ENCODE measurements at places on chromosomes 16 and 17. TPM values are rescaled to one million over a fixed set of nuclear protein-coding genes. Genes with fewer than 3 reads are reported as not detected.
A peak's percentile ranks its signal among the peaks of the same experiment; 100 is the strongest.

Gene PRR35
- total RNA-seq = not detected

- DNase-seq = peak; percentile 34
Observed at GRCh38 chr16:68387301-68387700, 61.0 kb downstream of the SMPD3 start.

Gene KRTAP4-9
- total RNA-seq = not detected

GRCh38 chr17:8753976-8754440, 4.3 kb downstream of the SPDYE4 start:
- no peak for DNase-seq

- DNase-seq = no peak
Observed at GRCh38 chr17:58232707-58233156, 5.7 kb upstream of the LPO start.

GRCh38 chr17:47286198-47286914, 32.7 kb downstream of the ITGB3 start:
- DNase-seq = no peak

Gene SDR42E2
- total RNA-seq = 0.26 TPM

DNA sequence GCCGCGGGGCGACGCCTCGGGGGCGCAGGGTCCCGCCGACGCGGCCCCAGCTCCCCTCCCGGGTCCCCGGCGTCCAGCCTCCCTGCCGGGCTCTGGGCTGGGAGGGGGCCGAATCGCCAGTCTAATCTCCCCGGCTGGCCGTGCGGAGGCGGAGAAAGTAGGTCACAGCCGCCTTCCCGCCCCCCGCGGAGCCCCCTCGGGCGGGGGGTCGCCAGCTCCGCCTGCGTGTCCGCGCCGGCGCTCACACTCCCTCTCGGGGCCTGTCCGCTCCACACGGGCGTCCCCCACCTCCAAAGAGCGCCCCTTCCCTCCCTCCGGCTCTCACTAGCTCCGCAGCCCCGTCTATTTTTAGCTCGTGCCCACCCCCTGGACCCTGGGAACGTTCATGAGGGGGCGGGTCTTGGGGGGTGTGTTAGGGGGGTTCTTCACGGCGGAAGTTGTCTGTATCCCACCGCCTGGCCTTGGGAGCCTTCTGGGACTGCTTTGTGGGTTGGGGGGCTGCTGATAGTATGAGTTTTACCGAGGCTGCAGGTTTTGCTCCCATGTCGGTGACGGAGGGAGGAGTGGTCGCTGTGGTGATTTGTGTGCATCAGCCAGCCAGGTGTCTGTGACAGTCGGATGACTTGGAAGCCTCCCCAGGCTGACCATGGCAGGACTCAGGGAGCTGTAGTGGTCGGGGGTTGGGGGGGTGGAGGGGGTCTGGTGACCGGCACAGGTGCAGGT, 1.1 kb downstream of the ATP1B2 start:
- no peak for DNase-seq

Gene CD300A
- total RNA-seq = 15.2 TPM

Gene CEMP1
- total RNA-seq = 1.8 TPM

GRCh38 chr17:42913522-42913921, 12.9 kb downstream of the G6PC1 start:
- DNase-seq = no peak

DNA sequence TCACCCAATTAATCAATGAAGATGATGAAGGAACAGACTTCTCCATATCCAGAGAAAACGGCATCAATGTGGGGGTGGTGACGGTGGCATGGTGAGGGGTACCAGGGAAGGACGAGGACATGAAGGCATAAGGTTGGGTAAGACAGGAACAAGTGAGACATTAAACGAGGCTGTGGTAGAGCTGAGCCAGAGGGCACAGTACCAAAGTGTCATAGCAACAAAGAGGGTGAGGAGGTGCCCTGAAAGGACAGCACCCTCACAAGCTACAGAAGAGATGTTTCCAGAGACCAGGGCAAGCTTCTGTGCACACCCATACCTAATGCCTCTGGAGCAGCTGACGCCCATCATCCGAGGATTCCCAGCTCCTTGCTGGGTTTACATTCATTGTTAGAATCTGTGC, 57.5 kb upstream of the TRAP1 start:
- DNase-seq = no peak

Gene TVP23B
- total RNA-seq = 59.8 TPM

- DNase-seq = no peak
Observed at GRCh38 chr17:13107676-13108235, 89.9 kb upstream of the ELAC2 start.

- peak; percentile 34 for DNase-seq
Observed at GRCh38 chr17:48374650-48375230, 55.3 kb downstream of the SKAP1 start.

- no peak for DNase-seq
Observed at GRCh38 chr17:66675991-66676371, 158.9 kb upstream of the CACNG5 start.

- DNase-seq = no peak
Observed at GRCh38 chr16:12186774-12187335, 210.3 kb downstream of the SNX29 start.

GRCh38 chr17:69417545-69418483, 3.3 kb downstream of the MAP2K6 start:
- no peak for DNase-seq

Gene LLGL2
- total RNA-seq = 477 TPM

Gene FBRS
- 84.9 TPM for total RNA-seq

Gene ELOB
- total RNA-seq = 273 TPM

- DNase-seq = peak; percentile 23
Observed at GRCh38 chr17:35051183-35051578, 12.3 kb downstream of the RFFL start.

DNA sequence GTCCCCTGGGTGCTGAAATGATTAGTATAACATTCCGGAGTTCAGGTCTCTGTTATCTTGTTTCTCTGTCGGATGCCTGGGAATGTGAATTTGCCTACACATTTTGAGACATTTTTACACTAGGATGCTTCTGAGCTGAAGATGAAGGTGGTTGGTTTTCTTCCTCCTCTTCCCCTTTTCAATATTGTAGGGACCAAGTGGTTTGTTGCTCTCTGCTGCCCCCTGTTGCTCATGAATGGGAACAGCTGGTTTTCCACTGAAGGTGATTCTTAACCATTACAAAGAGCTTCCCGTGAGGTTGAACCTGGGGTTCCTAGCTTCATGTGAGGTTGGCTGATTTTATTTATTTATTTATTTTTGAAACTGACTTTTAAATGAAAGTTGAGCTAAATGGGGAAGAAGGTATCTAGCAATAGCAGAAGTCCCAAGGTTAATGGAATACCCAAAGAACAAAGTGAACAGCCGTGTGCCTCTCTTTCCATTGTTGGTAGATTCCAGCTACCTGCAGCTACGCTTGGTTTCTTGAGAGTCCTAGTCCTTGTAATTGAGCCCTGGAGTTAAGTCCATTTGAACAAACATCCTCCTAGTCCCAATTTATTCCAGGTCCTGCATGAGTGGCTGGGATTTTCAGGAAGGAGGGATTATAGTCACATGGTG, 983.9 kb upstream of the EEF2KMT start:
- peak; percentile 41 for DNase-seq

Gene AURKB
- total RNA-seq = 1.9 TPM

DNA sequence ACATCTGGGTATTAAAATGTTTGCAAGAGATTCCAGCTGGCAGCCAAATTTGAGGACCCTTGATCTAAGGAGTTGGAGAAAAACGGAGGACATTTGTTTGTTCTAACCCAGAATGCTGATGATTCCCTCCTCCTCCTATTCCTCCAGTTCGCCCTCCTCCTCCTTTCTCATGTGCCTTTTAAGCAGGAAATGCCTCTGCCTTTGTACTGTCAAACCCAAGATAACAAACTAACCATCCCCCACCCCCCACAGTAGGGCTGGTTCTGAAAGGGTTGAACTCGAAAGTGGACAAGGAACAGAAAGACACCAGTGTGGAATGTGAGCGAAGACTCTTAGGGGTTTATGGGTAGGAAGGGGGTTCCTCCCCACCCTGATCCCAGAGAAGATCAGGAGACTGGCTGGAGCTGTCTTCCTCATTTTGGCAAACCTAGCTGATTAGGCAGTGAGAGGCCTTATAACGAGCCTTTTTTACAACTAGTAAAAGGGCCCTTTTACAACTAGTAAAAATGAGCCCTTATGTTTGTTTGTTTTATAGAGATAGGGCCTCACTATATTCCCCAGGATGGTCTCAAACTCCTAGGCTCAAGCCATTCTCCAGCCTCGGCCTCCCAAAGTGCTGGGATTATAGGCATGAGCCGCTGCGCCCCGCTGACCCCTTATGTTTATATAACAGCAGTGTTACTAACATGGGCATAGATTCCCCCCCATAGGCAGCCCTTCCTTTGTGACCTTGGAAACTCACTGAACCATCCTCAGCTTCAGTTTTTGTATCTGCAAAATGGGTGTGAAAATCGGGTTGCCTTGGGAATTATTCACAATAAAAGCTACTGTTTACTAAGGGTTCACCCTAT, 975 bp downstream of the CHD9 start:
- peak; percentile 46 for DNase-seq

DNA sequence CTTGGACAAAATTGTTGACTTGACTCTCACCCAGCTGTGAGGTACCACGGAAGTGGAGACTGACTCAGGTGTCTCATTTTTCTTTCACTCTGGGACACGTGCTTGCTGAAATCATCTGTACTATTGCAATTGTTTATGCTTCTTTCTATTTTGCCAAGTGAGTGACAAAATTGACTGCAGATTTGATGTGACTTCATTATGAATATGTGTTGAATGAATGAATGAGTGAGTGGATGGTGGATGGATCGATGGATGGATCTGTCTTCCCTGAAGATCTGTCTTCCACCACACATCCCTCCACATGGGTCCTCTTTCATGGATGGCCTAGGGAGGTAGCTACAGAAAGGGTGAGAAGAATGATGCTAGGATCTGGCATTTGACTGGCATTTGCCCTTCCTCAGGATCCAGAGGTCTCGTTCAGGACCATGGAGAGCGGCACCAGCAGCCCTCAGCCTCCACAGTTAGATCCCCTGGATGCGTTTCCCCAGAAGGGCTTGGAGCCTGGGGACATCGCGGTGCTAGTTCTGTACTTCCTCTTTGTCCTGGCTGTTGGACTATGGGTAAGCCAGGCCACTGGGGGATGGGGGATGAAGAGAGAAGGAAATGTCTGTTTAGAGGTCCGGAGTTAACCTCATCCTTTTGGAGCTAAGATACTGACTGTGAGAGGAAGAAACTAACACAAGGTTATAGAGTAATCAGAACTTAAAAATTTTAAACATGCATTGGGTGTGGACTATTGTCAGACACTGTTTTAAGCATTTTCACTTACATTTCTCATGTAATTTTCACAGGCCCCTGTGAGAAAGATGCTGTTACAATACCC, 12.7 kb downstream of the SLC5A11 start:
- peak; percentile 54 for DNase-seq

- DNase-seq = no peak
Observed at GRCh38 chr17:73482894-73483293, 161.4 kb downstream of the SDK2 start.

- DNase-seq = no peak
Observed at GRCh38 chr17:13843862-13844635, 225.3 kb upstream of the COX10 start.

Gene HOXB5
- 0.49 TPM for total RNA-seq

GRCh38 chr17:56826611-56827414, 6.9 kb downstream of the C17orf67 start:
- no peak for DNase-seq

DNA sequence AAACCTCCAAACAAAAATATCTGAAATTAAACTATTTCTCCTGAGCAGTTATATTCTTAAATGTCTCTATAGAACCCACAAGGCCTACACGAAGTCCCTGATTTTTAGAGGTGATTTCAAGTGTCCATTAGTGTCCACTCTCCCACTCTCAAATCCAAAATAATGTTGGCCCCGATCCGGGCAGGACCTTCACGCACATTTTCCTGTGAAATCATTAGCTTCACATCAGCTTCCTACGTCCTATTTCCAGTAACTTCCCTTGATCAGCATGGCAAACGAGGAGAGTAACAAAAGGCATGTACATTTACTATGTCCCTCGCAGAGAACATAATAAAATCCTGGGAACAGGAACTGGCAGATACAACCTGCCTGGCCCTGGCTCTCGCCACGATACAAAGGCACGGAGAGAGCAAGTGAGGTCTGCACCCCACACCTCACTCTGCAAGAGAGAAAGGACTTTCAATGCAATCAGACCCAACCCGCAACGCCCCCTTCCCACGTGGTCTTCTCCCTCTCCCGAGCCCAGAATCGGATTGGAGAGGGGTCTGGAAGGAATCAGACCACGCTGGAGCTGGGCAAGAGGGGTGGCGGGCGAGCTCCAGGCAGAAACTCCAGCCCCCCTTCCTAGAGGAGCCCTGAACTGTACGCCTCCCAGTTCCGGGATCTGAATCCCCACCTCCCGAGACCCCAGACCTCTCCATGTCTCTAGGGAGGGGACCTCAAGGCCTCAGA, 17.5 kb upstream of the C17orf78 start:
- peak; percentile 21 for DNase-seq

DNA sequence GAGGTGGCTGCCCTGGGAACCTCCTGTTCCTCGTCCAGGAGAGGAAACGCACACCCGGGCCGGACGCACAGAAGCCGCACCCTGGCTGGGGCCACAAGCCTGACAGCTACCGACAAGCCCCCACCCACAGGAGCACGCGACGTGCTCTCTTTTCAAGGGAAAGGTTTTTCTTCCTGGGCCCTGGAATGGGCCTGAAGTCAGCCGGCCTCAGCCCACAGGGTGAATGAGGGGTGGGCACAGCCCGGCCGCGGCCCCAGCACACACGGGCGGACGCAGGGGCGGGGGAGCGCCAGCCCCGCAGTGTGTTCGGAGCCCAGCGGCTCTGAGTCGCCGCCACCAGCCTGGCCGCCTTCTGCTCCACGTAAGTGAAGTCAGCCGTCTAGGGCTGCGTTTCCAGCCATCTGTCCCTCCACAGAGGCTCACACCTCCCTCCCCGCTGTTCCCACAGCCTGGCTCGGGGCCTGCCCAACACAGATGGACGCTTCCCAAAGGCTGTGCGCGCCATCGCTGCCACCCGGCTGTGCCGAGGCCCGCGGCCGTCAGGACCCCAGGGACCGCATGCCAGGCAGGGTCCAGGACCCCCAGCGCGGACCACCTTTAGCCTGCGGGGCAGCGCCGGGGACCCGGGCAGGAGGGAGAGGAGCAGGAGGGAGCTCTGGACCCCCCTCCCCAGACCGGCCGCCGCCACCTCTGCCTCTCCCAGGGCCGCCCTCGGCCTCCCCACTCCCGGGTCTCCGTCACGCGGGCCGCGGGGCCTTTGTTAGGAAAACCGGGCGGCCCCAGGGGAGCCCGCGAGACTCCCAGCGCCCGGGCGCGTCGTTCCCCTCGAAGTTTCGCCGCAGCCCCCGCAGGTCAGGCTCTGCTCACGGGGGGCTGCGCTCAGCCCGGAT, 36.8 kb downstream of the CBFA2T3 start:
- no peak for DNase-seq
